ENCODE measurements at places on chromosomes 3 and 15.
A peak's percentile ranks its signal among the peaks of the same experiment; 100 is the strongest.

DNA sequence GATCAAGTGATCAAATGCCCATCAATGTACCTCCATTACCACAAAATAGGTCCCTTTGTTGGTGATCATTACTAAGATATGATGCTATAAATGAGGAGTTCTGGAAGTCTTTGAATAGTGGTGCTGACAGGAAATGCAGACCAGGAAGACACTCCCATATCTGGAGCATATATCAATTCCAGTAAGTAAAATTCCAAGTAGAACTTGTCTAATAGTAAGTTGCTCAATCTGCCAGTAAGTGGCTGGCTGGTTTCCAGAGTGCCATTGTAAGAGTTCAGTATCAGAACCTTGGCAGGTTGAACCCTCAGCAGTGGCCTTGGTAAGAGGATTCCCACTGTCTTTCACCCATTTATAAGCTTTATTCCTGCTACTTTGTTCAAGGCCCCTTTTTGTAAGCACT lies 379.9 kb upstream of the RBMS3 start:
- DNase-seq, result no peak

DNA sequence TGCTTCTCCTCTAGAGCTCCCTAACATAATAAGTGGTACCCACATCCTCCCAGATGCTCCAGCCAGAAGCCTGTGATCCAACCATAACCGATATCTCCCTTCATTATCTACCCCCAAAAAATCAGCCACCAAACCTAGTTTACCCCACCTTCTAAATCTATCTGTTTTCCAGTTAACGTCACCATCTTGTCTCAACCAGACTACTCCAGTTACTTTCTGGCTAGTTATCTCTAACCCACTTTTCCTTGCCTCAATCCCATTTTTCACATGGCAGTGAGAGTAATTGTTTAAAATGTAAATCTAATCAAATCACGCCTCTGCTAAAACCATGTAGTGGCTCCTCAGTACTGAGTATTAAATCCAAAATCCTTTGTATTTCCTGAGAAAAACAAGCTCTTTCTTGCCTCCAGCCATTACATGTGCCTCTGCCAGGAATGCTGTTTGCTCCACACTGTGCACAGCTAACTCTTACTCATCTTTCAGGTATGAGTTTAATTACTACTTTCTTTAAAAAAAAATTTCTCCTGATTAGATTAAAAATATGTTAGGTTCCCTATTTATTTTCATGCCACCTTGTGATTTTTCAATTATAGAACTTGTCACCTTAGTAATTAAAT lies 15.4 kb downstream of the CCDC54 start:
- DNase-seq, result no peak

DNA sequence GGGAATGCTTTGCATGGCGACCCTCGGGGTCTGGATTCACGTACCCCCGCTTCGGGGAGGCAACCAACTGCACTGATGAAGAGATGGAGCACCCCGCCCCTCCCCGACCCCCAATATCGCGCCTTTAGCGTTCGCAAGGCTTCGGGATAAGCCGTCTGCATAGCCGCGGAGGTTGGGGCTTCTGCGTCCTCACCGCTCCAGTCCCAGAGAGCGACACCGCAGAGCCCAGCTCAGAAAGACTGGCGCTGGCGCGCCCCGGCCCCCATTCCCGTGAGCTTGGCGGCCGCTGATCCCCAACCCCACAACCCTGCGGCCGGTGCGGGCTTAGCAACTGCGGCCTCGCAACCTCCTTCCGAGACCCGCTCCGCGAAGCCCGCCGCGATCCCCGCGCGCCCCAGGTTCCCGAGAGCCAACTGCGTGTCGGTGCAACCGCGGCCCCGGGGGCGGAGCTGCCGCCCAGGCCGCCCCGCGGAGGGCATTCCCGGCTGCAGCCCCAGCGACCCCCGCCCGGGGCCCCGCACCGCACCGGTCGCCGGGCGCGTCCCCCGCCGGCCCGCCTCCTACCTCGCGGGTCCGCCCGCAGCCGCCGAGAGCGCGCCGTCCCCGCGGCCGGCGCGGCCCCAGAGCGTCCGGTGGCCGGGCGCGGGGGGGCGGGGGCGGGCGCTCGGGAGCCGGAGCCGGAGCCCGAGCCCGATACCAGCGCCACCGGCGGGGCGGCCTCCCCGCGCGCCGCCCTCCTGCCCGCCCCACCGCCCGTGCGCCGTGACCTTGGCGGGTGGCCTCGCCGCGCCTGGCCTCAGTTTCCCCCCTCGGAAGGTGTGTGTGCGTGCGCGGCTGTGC lies 79.5 kb downstream of the IQSEC1 start:
- DNase-seq, result no peak

GRCh38 chr3:196837819-196838420 lies 29.8 kb upstream of the SENP5 start:
- DNase-seq, result peak; percentile 31

- DNase-seq, result no peak
These were observed 596.6 kb downstream of the GBE1 start for GRCh38 chr3:81164806-81165205.

DNA sequence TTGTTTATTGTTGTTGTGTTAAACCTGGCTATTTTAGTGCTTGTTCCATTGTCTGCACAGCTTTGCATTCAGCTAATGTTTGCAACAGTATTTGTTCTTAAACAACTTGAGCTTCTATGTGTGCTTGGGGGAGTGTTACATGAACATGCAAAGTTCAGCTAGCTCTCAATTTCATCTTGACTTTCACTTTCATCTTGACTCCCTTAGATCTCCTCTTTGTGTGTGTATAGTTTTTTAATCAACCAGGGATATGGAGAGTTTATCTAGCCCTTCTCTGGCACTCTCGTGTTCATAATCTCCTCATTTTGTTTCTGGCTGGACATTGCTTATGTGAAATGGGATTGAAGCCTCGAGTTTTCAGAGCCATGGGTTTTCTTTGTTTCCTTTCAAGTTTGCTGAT lies 212.4 kb upstream of the ZBTB20 start:
- DNase-seq, result no peak

DNA sequence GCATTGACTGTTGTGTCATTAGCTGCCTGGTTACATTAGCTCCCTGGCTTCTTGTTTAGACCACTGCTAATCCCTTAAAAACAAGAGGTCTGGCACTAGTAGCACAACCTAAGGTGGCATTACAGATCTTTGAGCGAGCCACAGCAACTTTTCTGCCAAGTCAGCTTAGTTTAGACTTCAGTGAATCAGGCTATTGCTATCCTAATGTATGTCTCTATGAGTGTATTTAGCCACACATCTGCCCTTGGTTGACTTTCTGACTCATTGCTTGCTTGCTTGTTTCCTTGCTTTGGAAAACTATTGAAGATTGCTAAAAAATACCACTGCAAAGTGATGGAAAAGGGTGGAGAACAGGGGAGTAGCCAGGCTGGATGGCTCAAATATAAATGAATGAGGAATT lies 50.2 kb downstream of the CHP1 start:
- no peak for DNase-seq

DNA sequence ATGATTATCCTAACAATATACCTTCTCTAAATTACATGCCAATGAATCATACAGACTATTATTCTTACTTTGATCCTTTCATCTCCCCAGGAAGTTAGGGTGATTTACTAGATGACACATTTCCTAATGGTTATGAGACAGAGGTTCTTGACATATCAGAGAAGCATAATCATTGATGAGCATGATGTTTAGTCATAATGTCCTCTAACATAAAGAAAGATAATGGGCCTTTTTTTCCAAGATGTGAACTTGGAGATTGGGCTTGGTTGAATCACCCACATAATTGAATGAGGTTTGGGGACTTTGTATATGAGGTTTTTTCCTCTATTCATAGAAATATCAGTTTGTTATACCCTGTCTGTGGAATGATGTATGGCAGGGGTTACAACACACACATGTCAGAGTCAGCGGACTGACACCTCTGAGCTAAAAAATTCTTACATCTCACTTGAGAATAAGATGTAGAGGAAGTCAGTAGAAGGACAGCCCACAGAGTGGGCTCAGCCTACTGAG lies 69.7 kb upstream of the DCBLD2 start:
- peak; percentile 97 for DNase-seq

DNA sequence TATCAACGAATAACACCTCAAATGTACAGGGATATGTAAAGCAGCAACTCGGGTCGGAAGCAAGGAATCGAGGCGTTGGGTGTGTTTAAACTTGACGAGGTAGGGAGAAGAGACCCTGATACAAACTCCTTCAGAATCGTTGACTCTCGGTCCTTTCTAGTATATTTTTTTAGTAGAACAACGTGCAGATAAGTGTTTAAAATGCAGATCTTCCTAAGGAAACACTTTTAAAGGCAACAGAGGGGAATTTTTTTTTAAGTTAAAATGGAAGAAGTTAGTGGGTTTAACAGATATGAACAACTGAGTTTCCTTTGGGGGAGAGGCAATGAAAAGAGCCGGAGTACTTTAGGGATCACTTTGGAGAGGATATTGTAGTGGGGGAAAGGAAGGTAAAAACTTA lies 1.1 kb upstream of the KPNA4 start:
- no peak for DNase-seq

DNA sequence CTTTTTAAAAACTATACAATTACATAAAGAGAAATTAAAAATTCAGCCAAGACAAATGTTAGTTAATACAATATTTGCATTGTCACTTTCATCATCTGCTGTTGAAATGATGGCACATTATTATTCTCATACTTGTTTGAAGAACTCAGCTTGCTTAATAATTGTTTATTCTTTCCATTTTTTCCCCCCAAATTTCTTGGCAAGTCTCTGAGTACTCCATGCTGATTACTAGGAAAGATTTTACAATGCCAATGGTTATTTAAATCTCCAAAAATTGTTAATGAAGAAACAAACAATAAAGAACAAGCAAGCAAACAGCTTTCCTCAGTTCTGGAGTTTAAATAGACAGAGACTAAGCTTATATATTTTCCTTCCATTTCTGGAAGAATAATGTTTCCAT lies 15.1 kb upstream of the STXBP5L start:
- no peak for DNase-seq

- no peak for DNase-seq
These were observed 151.9 kb upstream of the FEZF2 start for GRCh38 chr3:62525281-62525680.

GRCh38 chr15:80789296-80789695 lies 10.1 kb downstream of the CEMIP start:
- DNase-seq, result no peak

DNA sequence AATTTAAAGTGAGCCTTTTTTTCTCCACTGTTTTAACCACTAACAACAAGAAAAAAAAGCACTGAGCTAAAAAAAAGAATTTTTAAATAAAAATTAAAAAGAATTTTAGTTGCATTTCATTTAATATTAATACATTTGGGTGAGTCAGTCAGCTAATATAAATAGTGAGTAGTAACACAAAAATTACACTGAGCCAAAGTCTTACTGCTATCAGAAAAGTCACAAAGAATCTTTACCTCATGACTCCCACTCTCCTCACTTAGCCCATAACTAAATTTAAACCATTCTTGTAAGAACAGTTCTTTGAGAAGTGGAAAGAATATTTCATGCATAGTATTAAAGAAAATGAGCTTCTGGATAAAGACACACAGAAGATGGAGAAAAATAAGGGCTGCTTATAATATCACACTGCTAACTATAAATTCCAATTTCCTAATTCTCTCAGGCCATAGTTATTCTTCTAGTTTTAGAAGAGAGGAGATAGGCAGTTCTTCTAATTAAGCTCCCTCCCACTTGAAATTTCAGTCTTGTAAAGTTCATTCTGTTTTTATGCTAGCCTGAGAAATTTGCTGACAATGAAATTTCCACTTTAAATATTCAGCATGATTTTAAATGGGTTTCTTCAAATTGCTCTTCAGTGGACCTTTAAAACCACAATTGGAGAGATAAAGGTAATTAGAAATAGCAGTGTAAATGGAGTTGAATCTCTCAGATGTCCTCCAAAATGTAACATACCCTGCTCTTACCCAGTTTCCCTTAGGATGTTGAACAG lies 17.6 kb downstream of the SHQ1 start:
- no peak for DNase-seq

DNA sequence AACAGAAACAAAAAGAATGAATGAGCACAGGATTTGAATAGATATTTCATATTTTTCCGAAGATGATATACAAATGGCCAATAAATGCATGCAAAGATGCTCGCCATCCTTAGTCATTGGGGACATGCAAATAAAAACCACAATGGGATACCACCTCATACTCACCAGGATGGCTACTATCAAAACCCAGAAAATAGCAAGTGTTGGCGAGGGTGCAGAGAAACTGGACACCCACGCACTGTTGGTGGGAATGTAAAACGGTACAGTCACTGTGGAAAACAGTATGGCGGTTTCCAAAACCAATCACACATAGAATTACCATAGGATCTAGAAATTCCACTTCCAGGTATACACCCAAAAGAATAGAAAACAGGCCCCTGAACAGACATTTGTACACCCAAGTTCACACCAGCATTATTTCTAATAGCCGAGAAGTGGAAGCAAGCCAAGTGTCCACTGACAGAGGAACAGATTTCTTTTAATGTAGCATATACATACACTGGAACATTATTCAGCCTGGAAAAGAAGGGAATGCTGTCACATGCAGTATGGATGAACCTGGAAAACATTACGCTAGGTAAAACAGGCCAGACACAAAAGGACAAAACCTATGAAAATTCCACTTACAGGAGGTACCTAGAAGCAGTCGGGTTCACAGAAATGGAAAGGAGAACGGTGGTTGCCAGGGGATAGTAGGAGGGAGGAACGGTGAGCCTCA lies 3.6 kb downstream of the RNF168 start:
- no peak for DNase-seq

DNA sequence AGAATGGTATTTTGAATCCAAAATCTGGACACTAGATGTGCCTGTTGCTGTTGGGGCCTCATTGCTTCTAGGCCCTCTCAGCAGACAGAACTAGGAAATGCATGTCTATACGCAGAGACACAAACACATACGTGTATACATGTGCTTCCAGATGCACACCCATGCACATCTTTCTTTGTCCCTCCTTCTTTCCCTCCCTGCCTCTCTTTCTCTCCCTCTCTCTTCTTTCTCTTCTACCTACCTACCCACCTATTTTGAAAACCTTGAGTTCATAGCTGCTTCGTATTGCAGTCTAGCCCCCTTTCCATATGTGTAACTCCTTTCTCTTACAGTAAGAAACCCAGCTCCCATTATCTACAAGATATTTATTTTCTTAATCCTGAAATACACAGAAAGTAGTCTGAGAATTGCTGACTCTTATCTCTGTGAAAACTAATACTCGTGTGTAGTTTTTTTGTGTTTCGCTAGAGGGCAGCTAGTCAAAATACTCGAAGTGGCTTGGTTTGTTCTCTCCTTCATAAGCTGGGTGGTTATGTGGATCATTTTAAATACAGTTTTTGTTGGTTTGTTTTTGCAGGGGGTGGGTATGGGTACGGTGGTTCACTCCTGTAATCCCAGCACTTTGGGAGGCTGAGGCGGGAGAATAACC lies 18.5 kb downstream of the RPL32 start:
- DNase-seq, result peak; percentile 29

DNA sequence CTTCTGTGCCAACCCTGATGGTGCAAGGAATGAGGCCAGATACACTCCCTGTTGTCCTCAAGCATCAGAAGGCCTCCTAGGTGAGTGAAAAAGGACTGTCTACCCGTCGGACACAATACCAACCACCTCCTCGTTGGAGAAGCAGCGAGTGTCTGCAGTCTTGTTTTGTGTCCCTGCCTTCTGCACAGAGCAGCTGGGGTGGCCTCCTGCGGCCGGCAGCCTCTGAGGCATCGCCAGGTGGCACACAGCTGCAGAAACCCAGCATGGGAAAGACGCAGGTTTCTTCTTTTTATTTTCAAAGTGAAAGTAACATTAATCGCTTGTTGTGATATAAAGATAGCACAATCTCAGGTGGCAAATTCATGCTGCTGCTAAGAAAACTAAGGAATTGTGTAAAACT lies 509.9 kb downstream of the OCA2 start:
- DNase-seq, result no peak

Measured in HCT116 (cell line).